ENCODE measurements at places on chromosomes 2 and 18.

- no peak for DNase-seq
Observed at GRCh38 chr2:31322371-31322770, 88.4 kb downstream of the EHD3 start.

DNA sequence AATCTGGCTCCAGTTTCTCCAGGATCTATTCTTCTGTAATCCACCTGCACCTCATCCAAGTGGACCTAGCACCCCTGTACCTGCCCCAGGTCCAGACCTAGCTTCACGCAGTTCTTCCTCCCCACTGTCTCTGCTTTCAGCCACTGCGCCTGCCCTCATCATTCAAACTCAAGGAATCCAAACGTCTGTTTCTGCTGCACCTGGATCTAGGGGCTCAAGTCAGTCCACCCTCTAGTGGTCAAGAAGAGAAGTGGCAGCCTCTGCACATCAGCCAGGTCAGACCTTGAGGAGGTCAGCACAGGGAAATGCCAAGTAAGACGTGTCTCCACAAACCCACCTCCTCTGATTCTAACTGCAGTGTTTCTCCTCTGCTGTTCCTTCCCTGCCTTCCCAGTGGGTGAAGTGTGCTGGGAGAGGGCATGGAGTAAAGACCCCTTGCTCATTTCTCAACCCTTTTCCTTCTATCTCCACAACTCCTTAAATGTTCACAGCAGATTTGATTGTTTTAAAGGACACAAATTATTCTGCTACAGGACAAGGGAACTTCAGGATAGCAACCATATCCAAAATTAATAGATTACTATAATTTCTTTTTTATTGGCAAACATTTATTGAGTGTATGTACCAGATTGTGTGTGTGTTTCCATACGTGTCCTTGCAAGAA, 8.6 kb upstream of the RNF152 start:
- peak; percentile 2 for DNase-seq

GRCh38 chr2:15745350-15745749, 153.7 kb downstream of the DDX1 start:
- no peak for DNase-seq

GRCh38 chr2:54894467-54894866, 155.8 kb downstream of the RTN4 start:
- no peak for DNase-seq
